Placental epithelial cell (primary cell): ENCODE measurements at places on chromosomes 12 and 14. TPM values are rescaled to one million over a fixed set of nuclear protein-coding genes. Genes with fewer than 3 reads are reported as not detected.

The VRTN gene
- not detected in 2 replicates for total RNA-seq

The OVCH1 gene
- total RNA-seq = not detected in 2 replicates

The HSPB8 gene
- total RNA-seq = 46.3 and 63.1 TPM in 2 replicates

The PTCSC3 gene
- total RNA-seq = not detected in 2 replicates

The PLEKHD1 gene
- total RNA-seq = 0.22 and 0.39 TPM in 2 replicates

The NPFF gene
- not detected in 2 replicates for total RNA-seq

The ANAPC7 gene
- total RNA-seq = 13.3 and 26.8 TPM in 2 replicates

The CLEC4E gene
- not detected in 2 replicates for total RNA-seq

The SETD3 gene
- total RNA-seq = 159 and 195 TPM in 2 replicates

The AICDA gene
- total RNA-seq = 0.11 TPM in 1 of 2 replicates, not detected in the other

The C12orf76 gene
- total RNA-seq = 10.0 and 16.1 TPM in 2 replicates

The ANO4 gene
- 5.9 and 15.1 TPM in 2 replicates for total RNA-seq

The TAS2R20 gene
- 2.7 and 4.1 TPM in 2 replicates for total RNA-seq

The RNASE7 gene
- total RNA-seq = not detected in 2 replicates

The COX8C gene
- total RNA-seq = 0.39 TPM in 1 of 2 replicates, not detected in the other

The SYNE3 gene
- total RNA-seq = 6.1 and 7.1 TPM in 2 replicates

The C1RL gene
- 23.9 and 35.7 TPM in 2 replicates for total RNA-seq

The ESPL1 gene
- total RNA-seq = 7.7 and 9.8 TPM in 2 replicates

The NGB gene
- not detected in 2 replicates for total RNA-seq

The GLIPR1 gene
- 2.0 and 38.4 TPM in 2 replicates for total RNA-seq

The FZD10 gene
- total RNA-seq = 0.87 TPM in 1 of 2 replicates, not detected in the other

The HPD gene
- total RNA-seq = 0.39 TPM in 1 of 2 replicates, not detected in the other

The FAM181A gene
- total RNA-seq = not detected in 2 replicates

The CD4 gene
- 0.98 and 1.2 TPM in 2 replicates for total RNA-seq

The JKAMP gene
- 48.3 and 90.8 TPM in 2 replicates for total RNA-seq

The TAS2R13 gene
- total RNA-seq = 1.5 and 2.0 TPM in 2 replicates

The CDC42BPB gene
- total RNA-seq = 85.7 and 101 TPM in 2 replicates

The HOXC12 gene
- total RNA-seq = not detected in 2 replicates

The CCDC177 gene
- total RNA-seq = not detected in 2 replicates

The TAS2R8 gene
- total RNA-seq = not detected in 2 replicates

The KRT82 gene
- total RNA-seq = not detected in 2 replicates

The PPP4R4 gene
- total RNA-seq = under 0.01 and 0.54 TPM in 2 replicates

The DIO2 gene
- total RNA-seq = 0.39 and 1.4 TPM in 2 replicates

The ANHX gene
- total RNA-seq = not detected in 2 replicates

The NELL2 gene
- total RNA-seq = 0.33 TPM in 1 of 2 replicates, not detected in the other

The CSRNP2 gene
- total RNA-seq = 27.1 and 31.4 TPM in 2 replicates

The RGS6 gene
- not detected in 2 replicates for total RNA-seq

The TSHR gene
- 0.22 and 1.2 TPM in 2 replicates for total RNA-seq

The GAPDH gene
- total RNA-seq = 6,495 and 11,041 TPM in 2 replicates

The SERPINA4 gene
- total RNA-seq = not detected in 2 replicates

The ACOT2 gene
- 17.7 and 26.7 TPM in 2 replicates for total RNA-seq

The ACOT6 gene
- 0.39 TPM in 1 of 2 replicates, not detected in the other for total RNA-seq

The OTOGL gene
- total RNA-seq = not detected in 2 replicates

The SLC2A14 gene
- total RNA-seq = not detected in 2 replicates

The LGR5 gene
- total RNA-seq = 4.4 and 7.5 TPM in 2 replicates

The NOVA1 gene
- not detected in 2 replicates for total RNA-seq

The FAM222A gene
- total RNA-seq = 0.22 and 0.39 TPM in 2 replicates

The PRH2 gene
- total RNA-seq = 1.1 and 1.2 TPM in 2 replicates

The AGAP2 gene
- 0.33 and 0.39 TPM in 2 replicates for total RNA-seq

The FAM186B gene
- 0.33 and 0.79 TPM in 2 replicates for total RNA-seq

The CORO1C gene
- total RNA-seq = 143 and 209 TPM in 2 replicates

The RTL1 gene
- total RNA-seq = not detected in 2 replicates

The FGF23 gene
- not detected in 2 replicates for total RNA-seq

The SLC15A4 gene
- total RNA-seq = 29.4 and 39.3 TPM in 2 replicates

The KCNC2 gene
- not detected in 2 replicates for total RNA-seq

The L3HYPDH gene
- total RNA-seq = 49.0 and 55.4 TPM in 2 replicates
